ENCODE measurements at places on chromosomes 16 and 17. TPM values are rescaled to one million over a fixed set of nuclear protein-coding genes. Genes with fewer than 3 reads are reported as not detected.

Gene TM4SF5
- 0.77 TPM for total RNA-seq

Gene GLP2R
- 8.9 TPM for total RNA-seq

Gene ACTG1
- 6,768 TPM for total RNA-seq

Gene CES4A
- 3.1 TPM for total RNA-seq

Gene KRTAP3-3
- not detected for total RNA-seq

Gene ELMO3
- total RNA-seq = 1.7 TPM

Gene KRT24
- total RNA-seq = not detected

Gene KRTAP1-1
- not detected for total RNA-seq

Gene SPN
- total RNA-seq = not detected

Gene NPIPB6
- 1.6 TPM for total RNA-seq

Gene TPSB2
- not detected for total RNA-seq

Gene DHRS11
- total RNA-seq = 8.7 TPM

Gene USP36
- total RNA-seq = 56.6 TPM

Gene KRTAP16-1
- not detected for total RNA-seq

Gene CCL17
- total RNA-seq = not detected

Gene DNAH3
- 0.36 TPM for total RNA-seq

Gene TP53TG3
- total RNA-seq = 0.28 TPM
